ENCODE measurements at places on chromosomes 1 and 21.

GRCh38 chr1:32538887-32539583 is at the start of gene ZBTB8A:
ZBTB8A (plus strand) TSS chr1:32539427; CDS start chr1:32592932, 53,505 bp downstream.
- peak; percentile 40 for DNase-seq

DNA sequence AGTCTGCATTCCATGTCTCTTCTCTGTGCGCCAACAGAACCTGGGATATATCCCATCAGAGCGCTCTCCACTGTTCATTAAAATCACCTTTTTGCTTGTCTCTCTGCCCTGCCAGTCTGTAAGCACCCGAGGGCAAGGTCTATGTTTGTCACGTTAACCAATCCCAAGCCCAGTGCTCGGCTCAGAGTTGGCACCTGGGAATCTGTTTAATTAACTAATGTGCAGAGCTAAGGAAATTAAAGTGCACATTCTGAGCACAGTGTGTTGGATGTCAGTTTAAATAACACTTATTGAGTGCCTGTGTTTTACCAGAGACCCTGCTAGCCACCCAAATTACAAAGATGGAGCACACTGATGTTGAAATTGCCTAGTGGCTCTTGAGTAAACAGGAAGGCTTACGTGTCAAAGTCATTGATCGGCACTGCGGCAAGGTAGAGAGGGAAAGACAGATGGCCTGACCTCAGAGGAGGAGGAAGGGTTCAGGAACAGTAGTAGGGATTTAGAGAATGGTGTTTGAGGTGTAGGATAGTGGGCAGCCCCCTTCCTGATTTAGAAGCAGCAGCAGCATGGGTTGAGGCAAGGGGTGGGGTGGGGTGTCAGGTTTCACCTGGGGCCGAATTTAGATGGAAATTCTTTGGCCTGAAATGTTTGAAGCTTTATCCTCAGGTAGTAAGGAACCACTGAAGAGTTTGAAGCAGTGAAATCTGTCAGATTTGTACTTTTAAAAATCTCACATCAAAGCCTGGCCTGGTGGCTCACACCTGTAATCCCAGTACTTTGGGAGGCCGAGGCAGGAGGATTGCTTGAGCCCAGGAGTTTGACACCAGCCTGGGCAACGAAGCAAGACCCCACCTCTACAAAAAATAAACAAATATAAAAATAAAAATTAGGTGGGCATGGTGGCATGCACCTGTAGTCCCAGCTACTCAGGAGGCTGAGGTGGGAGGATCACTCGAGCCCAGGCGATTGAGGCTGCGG is 7.7 kb downstream of the ARMH1 start:
- no peak for DNase-seq

DNA sequence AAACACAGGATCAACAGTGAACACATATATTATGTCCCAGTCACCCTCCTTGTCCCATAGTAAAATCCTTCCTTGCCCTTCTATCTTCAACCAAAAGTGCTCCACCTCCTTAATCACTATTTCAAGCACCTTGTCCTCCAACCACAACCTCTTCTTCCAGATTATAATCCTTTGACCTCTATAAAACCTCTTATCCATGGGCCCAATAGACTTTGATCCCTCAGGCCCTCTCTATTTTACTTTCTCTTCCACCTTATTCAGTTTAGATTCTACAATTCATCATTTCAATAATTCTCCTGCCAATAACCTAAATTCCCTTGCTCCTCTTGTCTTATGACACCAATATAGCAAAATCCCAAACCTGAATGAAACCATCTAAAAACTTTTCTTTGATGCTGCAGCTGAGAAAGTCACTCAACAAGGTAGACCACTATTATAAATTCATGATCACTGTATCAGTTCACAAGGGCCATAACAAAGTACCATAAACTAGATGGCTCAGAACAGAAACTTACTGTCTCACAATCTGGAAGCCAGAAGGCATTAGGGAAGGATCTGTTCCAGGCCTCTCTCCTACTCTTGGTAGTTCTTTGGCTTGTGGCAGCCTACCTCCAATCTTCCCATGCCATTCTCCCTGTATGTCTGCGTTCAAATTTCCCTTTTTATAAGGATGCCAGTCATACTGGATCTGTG is 24.8 kb downstream of the EPS15 start:
- no peak for DNase-seq

DNA sequence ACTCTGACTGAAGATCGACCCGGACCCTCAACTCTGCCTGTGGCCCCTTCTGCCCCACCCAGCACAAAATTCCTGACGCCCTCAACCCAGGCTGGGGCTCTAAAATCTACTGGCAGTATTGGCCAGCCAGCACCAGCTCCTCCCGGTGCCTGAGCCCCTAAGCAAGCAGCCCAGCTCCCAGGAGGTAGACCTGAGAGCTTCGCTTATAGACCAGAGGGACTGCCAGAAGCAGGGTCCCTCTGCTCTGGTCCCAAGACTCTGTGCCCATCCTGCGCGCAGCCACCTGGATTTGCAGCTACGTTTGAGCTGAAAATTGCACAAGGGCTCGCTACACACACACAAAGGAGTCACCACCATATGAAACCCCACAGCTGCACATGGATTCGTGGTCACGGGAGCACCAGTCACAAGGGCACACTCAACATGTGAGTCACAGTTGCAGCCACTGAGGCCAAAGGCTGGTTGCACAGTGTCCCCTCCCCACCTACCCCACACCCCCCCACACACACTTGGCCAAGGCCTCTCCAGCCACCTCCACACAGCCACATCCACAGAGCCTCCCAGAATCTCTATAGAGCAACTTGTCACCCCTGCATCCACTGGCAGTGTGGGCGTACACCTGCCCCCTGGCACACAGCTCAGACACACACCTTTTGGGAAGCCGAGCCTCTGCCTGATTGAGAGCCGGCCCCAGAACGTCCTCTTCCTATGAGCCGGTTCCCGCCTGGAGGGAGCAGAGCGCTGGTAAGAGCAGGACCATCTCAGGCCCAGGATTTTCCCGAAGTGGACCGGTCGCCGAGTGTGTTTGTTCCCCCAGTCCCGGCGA is 1.1 kb upstream of the DMBX1 start:
- DNase-seq: no peak

- no peak for DNase-seq
These were observed 19.0 kb downstream of the SAMSN1 start for GRCh38 chr21:14526836-14527695.

DNA sequence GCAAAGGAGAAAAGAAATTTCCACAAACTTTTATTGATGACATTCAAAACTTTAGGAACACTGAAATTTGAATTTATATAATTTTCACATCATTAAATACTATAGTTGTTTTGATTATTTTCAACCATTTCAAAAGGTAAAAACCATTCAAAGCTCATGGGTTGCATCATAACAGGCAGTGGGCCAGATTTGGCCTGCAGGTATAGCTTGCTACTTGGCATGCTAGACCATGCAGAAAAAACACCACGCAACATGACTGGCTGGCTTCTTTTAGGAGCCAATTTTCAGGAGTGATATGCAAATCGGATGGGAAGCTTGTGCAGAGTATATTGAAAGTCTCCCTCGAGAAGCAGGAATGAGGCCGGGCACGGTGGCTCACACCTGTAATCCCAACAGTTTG is 144.8 kb downstream of the GLUL start:
- DNase-seq: no peak

- no peak for DNase-seq
These were observed 22.2 kb downstream of the SLC25A33 start for GRCh38 chr1:9561429-9561828.

- no peak for DNase-seq
These were observed 163.0 kb downstream of the ASTN1 start for GRCh38 chr1:177001556-177001955.

GRCh38 chr1:19425646-19426239 is 59.6 kb downstream of the CAPZB start:
- DNase-seq: no peak

Measured in NCI-H1930 (cell line).